ENCODE measurements at places on chromosomes 12 and 14. TPM values are rescaled to one million over a fixed set of nuclear protein-coding genes. Genes with fewer than 3 reads are reported as not detected.

GRCh38 chr12:117111821-117112595, 12.8 kb upstream of the TESC start:
- DNase-seq = no peak

The NFATC4 gene
- polyA plus RNA-seq = 69.2 TPM

DNA sequence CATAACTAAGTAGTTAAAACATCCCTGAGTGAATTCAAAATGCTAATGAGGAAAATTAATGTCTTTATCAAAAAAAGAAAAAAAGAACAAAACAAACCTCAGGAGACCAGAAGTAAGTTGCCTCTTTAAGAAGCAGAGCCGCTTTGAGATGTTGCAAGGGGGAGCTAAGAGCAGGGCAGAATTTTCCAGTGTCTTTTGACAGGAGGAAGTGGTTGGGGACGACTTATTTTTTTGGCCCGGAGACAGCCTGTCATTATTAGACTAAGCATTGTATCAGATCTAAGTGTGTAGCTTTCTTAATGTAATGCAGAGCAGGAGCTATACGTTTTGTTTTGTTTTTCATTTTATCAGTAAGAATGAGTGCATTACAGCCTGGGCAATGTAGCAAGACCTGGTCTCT, 206.6 kb downstream of the CACNA1C start:
- DNase-seq = no peak

The SNRPF gene
- 53.6 TPM for polyA plus RNA-seq

- no peak for DNase-seq
Measured at GRCh38 chr12:63276537-63277365, 125.8 kb upstream of the AVPR1A start.
